ENCODE measurements at places on chromosomes 1 and 21. TPM values are rescaled to one million over a fixed set of nuclear protein-coding genes. Genes with fewer than 3 reads are reported as not detected.

DNA sequence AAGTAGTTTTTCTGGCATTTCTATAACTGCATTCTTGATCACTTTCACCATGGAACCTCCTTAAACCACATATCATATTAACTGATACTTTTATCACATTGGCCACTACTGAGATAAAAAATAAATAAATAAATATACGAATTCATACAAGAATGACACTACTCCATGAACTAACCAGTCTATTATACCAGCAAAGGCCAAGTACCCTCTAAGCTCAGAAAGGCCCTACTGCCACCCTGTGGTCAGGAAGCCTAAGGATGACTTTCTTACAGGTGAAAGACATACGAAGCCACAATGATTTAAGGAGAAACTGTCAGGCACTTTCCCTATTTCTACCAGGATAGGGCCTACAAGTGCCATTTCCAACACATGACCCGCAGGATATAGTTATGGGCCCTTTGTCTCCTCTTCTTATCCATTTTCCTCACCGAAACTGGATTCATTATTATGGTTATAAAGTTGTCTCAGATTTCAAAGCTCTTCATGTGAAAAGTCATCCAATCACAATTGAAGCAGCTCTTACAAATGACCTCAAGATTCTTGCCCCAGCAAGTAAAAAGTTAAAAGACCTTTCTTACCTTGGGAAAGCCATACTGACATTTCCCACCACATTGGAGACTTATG is 23.9 kb downstream of the DNAJC8 start:
- peak; percentile 43 for DNase-seq

TAF12 gene
- 20.4 TPM for total RNA-seq

OR2T2 gene
- not detected for total RNA-seq

GRCh38 chr1:158272681-158273080 is 17.0 kb upstream of the CD1C start:
- DNase-seq: no peak

DNA sequence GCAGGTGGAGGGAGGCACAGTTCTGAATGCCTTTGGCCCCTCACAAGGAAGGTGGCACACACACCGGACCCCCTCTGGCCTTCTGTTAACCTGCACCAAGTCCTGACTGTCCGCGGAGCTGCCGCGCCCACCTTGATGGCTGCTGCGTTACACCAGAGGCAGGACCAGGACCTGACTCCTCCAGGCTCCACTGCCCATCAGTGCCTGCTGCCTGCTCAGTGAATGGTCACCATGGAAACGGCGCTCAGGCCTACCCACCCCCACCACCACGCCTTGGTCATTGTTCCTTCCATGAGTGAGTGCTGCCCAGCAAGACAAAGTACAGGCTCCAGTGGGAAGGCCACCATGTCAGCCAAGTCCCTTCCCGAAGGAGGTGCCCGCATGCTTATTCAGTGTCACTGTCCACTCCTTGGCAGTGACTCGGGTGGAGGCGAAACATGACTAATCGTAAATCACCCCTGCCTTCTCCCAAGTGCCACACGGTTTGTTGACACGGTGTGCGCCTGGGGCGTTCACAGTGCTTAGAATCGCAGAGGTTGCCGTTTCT is 57.3 kb downstream of the SLC37A1 start:
- peak; percentile 53 for DNase-seq

- DNase-seq: no peak
These were observed 2.6 kb downstream of the HYI start for GRCh38 chr1:43451157-43451591.

DNA sequence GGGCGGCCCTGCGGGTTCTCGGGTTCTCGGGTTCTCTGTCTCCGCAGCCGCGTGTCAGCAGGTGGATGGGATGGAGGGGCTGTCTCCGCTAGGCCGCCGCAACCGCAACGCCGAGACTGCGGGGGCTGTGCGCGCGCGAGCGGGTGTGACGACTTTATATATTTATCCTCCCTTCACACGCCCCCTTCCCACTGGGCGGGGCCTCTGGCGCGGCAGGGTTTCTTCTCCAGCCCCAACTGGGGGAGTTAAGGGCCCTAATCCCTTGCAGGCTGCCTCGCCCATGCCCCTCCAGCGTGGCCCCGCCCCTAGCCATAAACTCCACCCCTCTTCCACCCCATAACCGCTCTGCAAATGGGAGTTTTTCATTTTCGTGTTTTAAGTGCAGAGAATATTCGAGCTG is 3.4 kb downstream of the IGSF21 start:
- no peak for DNase-seq

DNA sequence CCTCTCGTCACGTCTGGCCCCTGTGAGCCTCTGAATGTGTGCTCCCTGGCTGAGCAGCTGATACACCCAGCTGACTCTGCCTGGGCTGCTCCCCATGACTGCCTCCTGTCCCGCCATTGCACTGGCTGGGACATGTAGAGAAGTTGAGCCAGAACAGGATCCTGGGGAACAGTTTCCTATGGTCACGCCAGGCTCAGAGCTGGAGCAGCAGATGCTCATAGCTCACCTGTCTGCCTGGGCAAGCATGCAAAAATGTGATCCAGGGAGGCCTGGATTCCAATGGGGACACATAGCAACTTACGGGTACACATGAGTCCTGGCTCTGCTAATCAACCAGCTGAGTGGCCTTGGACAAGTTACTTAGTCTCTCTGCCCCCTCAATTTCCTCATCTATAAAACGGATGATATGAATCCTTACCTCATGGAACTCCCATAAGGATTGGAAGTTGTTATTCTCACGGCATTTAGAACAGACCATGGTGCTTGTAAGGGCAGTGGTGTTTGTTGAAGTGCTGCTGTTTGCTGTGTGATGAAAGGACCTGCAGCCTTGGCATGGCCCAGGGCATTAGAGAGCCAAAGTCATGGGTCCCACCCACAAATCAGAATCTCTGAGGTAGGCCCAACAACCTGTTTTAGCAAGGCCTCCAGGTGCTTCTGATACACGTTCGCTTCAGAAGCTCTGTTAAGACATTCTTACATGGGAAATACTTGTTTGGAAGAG is 150.3 kb upstream of the VANGL1 start:
- no peak for DNase-seq

OLIG2 gene
- total RNA-seq: 14.7 TPM

ARHGAP29 gene
- total RNA-seq: 12.2 TPM

DNA sequence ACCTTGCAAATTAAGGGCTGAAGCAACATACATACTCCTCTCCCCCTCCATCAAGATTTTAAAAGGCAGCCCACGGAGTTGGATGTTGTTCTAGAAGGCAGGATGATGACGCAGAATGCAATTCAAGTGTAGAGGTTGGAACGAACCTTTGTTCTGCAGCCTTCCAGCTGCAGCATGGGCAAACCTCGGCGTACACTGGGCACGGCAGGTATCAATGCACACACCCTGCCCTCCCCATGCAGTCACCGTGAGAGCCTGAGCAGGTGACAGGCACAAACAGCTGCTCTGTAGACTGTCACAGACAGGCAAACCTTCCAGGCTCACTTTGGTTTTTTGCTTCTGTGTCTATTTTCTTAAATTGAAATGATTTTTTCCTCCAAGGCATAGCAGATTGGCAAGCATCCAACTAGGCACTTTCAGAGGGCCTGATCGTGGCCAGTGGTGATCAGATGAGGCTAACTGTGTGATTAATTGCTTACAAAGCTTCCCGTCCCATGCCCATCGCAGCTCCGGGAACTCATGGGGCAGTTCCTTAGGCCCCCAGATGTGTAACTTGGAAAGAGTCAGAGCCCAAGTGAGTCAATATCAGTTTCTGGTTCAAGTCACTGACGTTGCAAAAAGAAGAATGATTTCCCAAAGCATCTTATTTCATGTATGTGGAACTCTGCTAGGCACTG is 82.3 kb downstream of the ITPKB start:
- no peak for DNase-seq

DNA sequence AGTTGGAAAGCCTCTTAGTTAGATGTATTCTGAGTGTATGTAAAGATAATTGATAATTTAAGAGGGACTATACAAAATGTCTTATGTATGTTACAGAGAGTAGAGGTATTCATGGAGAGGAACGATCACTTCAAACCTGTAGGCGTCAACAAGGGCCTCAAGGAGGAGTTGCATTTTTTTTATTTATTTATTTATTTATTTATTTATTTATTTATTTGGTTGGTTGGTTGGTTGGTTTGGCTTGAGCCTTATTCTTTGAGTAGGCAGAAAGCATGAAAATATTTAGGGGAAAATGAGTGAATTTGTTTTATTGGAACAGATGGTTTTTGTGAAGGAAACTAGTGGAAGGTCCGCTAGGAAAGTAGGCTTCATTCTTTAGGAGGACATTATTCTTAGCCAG is 8.5 kb downstream of the ANGPTL1 start:
- no peak for DNase-seq

FCRL1 gene
- not detected for total RNA-seq

IVNS1ABP gene
- total RNA-seq: 182 TPM

DNA sequence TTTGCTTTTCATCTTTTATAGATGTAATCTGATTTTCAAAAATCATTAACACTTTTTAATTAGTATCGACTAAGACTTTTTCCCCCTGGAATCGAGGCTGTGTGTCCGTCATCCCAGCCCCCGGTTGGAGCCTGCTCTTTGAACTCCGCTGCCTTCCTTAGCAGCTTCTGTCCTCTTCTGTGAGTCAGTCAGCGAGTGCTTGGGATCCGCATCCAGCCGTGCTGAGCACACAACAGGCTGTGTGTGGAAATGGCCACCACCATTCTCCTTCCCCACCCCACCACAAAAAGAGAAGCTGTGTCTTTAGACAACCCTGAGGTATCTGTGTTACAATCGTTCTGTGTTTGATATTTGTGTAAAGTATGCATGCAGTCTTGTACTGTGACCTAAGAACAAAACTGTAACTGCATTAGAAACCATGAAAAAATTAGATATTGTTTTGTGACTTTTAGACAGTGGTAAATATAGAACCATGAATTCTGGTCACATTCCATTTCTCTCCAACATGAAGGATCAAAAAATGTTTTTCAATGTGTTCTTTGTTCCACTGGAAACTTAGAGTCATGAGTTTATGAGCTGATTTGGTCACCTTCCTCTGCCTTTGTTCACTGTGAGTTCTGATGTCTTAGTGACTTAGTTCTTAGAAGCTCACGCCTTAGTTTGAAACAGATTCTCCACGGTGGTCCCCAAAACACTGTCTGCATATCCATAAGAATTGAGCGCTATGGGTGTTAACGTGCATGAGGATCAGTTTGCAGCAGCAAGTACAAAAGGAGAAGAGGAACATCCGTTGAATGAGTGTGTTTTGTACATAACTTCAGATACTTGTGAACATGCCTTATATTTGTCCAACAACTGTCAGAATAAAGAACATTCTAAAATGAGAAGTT is 64.7 kb downstream of the VPS26C start:
- DNase-seq: no peak

HSD3B2 gene
- total RNA-seq: not detected

AGT gene
- total RNA-seq: 4.1 TPM

DNA sequence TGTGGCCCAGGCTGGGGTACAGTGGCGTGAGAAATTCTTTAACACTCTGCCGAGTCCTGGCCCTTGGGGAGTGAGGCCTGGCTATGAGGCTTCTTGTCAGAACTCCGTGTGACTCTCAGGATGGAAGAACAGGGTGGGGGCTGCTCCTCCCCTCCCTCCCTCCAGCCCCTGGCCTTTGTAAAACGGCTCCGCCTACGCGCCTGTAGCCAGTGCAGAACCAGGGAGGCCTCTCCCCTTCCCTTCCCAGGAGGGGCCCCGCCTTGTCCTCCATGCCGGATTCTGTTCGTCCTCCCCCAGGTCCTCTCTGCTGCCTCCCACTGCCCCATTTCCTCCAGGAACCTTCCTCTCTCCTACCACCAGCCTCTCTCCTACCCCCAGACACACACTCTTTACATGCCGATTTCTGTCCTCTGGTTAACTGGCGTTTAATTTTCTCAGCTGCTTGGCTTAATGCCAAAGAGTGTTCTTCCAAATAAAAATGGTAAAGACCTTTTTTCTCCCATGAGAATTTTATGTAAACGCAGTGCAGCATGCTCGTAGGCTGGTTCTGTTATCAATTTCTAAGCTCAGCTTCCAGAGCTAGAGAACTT is 21.0 kb downstream of the PDE9A start:
- DNase-seq: no peak

- DNase-seq: no peak
These were observed 7.2 kb upstream of the EPS15 start for GRCh38 chr1:51526248-51526647.

DNA sequence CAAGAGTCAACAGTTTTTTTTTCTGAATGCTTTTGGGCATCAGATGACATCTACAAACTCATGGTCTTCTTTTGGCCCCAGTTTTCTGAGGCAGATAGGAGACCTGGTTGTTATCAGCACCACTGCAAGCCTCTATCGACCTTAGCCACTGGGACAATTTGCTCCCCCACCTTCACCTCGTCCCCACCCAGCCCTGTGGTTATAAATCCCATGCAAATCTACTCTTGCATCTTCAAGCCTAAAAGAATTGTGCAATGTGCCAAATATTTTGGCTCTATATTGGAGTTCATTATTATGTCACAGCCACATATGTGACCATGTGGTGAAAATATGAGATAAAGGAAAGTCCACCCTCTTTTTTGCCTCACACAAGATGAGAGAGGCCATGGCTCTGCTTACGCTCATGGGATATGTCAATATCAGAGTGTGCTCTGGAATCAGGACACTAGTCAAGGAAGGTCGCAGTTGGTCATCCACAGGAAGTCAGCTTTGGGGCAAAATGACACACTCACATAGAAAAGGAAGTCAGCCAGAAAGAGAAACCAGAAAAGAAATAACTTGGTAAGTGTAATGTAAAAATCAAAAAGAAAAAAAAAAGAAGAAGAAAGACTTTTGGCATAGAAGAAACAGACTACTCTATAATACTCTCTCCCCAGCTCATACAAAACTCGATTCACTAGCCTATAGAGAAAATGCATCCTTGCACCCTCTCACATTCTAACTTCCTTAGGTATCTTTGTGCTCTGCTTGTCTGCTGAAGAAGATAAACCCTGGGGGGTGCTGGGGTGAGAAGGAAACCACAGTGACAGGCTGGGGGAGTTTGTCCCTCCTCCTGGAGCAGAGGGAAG is 21.2 kb downstream of the SLC30A10 start:
- no peak for DNase-seq

GRCh38 chr1:41656068-41656467 is 171.6 kb upstream of the EDN2 start:
- DNase-seq: no peak

TIAM1 gene
- 26.5 TPM for total RNA-seq

DNA sequence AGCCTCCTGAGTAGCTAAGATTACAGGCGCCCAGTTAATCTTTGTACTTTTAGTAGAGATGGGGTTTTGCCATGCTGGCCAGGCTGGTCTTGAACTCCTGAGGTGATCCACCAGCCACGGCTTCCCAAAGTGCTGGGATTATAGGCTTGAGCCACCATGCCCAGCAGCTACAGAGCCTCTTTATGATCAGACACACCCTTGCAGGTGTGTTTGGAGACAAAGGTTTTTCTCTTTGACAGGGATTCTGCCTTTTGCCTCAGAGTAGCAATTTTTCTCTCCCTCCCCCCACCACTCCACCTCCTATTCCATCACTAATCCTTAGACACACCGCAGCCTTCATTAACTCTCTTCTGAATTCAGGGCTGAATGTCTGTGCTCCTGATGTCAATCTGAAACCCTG is 152.2 kb upstream of the NFIA start:
- DNase-seq: no peak

DRAXIN gene
- 137 TPM for total RNA-seq

C8A gene
- not detected for total RNA-seq

All from frontal cortex (tissue), 4 donors.